GM04503 (cell line): ENCODE measurements at places on chromosomes 2 and 18.
A peak's percentile ranks its signal among the peaks of the same experiment; 100 is the strongest.

DNA sequence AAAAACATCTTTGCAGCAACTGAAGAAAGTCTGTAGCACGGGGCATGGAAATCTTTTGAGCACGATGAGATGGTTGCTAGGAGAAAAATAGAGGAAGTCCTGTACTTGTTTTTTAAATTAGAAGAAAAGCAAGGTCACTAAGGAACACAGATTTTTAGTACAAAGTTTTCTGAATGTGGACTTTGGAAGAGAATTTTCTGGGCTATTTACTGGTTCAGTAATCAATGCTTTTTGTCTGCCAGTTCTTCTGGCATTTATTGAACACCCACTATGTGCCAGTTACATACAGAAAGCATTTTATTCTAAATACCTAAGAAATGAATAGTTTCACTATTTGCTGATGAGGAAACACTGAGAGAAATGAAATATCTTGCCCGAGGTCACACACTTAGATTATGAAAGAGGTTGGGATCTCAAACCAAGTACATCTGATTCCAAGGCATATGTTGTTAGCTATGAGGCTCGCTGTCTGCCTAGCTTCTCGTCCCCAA lies 15.6 kb upstream of the MAP3K20 start:
- DNase-seq = no peak

DNA sequence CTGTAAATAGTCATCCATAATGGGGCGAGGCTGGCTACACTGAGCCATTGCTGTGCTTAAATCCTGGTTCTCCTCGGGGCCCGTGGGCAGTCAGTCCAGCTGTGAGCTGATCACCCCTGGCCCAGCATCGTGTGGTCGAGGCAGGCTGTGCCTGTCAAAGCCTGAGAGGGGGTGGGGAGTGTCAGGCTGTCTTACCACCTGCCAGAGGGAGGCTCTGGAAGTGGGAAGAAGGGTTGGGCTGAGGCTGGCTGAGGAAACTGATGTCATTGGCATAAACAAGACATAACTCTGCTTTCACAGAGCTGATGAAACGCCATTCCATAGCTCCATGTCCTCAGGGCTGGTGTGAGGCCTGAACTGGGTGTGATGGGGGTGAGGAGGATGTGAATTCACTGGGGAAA lies 49.7 kb downstream of the KLHL29 start:
- DNase-seq = no peak

DNA sequence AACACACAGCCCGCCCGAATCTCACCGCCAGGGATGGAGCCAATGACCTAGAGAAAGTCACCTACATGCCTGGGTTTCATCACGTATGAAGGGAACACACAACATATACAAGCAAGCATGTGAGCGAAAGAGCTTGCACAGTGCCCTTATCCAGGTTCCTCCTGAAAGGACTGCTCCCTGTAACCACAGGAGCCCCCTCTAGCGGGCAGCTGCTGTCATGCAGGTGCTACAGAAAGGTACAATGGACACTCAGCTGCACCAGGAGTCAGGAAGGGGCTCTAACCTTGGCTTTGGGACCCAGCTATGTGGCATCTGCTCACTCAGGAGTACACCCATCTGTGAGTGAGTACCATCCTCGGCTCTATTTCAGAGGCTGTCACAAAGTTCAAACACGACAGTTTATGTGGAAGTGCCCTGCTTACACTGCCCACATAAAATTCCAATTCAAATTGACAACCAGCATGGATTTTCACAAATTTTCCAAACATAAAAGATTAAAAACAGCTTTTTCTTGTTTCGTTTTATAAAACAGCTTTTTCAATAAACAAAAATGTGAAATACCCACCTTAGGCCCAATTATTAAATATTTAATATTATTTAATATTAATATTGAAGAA lies 3.5 kb downstream of the NDUFA10 start:
- DNase-seq = no peak

DNA sequence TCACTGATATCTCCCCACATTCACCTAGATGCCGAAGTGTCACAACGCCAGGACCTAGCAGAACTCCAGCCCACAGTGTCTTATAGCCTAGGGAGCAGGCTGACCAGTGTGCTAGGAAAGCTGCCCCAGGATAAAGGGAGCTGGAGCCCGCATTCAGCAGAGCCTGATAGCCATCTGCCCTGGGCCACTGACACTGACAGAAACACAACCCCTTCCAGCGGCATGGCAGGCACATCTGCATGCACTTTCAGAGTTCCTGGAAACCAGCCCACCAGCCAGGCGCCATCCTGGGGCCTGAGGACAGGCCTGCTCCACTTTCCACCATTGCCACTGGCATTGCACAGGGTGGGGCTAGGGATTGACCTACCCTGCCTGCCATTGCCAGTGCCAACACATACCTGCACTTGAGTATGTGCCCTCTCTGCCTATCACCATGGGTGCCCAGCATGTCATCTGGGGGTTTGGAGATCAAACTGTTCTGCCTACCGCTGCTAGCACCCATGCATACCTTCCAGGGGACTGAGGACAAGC lies 290.1 kb upstream of the KLHL14 start:
- no peak for DNase-seq

GRCh38 chr2:145792745-145793144 lies 1272.8 kb upstream of the ZEB2 start:
- DNase-seq = no peak

GRCh38 chr2:44655401-44655864 lies 286.1 kb upstream of the SIX3 start:
- no peak for DNase-seq

- no peak for DNase-seq
Measured at GRCh38 chr2:230687498-230687897, 25.1 kb upstream of the CAB39 start.

DNA sequence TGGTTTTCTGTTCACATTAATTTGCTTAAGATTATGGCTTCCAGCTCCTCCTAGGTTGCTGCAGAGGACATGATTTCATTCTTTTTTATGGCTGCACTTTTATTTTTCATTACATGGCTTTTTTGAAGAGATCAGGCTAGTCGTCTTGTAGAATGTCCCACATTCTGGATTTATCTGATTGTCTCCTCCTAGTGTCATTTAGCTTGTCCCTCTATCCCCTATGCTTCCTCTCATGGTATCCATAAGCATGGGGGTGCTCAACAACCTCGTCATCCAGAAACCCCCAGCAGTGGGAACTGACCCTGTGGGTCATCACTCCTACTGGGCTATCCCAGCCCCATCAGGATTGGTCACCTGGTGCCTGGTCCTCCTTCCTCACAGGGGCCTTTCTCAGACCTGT lies 49.6 kb downstream of the SERTAD2 start:
- DNase-seq = no peak

DNA sequence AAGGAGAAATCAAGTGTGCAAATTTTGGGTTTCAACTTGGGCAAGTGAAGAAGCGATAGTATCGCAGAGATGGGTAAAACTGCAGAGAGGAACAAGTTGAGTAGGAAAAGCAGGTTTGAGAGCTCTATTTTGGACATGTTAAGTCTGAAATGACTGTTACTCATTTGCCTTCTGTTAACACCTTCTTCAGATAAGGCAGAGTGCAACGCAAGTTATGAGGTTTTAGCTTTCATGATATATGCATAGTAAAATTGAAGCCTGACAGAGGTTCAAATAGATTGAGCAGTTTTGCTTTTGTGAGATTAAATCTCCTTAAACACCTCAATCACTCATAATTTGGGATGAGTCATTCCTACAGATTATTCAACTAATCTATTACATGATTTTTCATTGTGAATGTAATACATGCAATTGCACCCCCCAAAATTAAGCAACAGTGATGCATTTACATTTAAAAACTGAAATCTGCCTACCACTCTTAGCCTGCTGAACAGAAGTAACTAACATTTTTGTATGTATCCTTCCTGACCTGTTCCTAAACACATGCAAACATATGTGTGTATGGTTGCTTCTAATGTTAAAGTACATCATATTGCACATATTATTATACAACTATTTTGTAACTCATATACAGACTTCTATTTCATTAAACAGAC lies 575.4 kb downstream of the ARHGAP15 start:
- no peak for DNase-seq

- no peak for DNase-seq
Measured at GRCh38 chr2:223591596-223591995, 10.6 kb downstream of the SCG2 start.

- no peak for DNase-seq
Measured at GRCh38 chr2:168944065-168944464, 43.0 kb downstream of the G6PC2 start.

GRCh38 chr18:11669271-11669947 lies 19.7 kb upstream of the GNAL start:
- DNase-seq = no peak

- no peak for DNase-seq
Measured at GRCh38 chr2:27092696-27093429, 6.3 kb downstream of the KHK start.

DNA sequence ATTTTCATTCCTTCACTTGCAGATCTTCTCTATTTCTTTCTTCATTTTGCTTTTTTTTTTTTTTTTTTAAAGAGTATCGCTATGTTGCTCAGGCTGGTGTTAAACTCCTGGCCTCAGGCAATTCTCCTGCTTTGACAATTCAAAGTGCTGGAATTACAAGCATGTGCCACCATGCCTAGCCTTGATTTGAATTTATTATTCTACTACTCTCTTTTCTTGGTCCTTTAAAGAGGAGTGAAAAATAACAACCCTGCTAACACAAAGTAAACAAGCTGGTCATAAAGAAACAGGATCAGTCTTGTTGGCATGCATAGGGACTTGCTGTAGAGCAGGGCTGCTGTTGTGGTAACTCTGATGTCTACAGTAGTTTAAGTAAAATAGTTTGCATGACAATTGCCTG lies 1615.3 kb upstream of the ZEB2 start:
- DNase-seq = no peak

GRCh38 chr2:145034511-145034910 lies 514.6 kb upstream of the ZEB2 start:
- no peak for DNase-seq

- no peak for DNase-seq
Measured at GRCh38 chr2:30691948-30692828, 115.1 kb downstream of the CAPN13 start.

DNA sequence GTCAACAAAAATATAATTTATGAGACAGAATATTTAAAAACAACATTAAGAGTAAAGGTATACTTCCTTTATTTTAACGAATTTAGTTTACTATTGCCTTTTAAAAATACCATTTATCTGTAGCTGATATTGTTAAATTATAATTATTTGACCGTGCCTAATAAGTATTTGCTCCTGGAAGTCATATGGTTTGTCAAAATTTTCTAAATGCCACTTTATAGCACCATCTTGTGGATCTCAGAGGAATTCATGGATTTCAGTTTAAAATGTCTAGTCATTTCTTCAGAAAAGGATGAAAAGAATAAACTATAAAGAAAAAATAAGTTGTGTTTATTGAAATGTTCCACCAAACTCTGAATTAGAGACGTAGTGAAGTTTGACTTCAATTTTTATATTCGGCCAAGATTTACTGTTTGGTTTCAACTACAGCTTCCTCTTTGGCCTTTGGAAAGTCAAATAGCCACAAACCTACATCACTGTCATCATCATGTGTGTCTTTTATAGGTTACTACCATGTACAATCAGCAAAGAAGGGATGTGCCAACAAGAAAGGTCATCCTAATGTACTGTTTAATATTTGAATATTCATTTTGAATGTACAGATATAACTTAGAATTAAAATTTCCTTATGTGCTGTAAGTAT lies 10.3 kb upstream of the FTCDNL1 start:
- no peak for DNase-seq

DNA sequence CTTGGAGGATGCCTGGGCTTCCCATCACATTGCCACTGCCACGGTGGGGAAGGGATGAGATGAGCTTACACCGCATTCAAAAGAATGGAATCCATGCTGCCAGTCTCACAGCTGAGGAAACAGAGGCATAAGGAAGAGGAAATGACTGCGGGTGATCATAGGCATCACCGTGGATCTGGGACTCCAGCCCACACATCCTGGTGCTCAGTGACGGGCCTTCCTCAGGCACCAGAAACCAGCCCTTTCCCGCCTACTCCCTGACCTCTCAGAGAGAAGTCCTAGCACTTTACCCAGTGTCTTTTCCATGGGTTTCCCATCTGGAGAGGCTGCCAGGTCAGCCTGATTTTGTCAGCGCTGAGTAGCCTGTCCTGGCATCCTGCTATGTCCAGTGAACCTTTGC lies 5.3 kb upstream of the PLB1 start:
- no peak for DNase-seq

DNA sequence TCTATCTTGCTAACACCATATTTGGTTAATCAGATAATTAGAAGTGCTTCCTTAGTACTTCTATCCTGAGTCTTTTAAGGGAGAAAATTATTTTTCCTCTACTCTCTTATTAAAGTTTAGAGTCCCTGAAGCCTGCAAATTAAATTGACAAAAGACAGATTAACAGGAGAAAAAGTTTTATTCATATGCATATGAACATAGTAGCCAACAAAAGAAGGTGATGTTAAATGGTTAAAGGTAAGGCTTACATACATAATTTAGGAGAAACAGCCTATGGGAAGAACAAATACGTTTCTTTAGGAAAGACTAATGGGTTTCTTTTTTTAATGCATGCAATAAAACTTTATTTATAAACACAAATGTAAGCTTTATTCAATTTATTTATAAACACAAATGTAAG lies 805.0 kb downstream of the CPS1 start:
- no peak for DNase-seq

DNA sequence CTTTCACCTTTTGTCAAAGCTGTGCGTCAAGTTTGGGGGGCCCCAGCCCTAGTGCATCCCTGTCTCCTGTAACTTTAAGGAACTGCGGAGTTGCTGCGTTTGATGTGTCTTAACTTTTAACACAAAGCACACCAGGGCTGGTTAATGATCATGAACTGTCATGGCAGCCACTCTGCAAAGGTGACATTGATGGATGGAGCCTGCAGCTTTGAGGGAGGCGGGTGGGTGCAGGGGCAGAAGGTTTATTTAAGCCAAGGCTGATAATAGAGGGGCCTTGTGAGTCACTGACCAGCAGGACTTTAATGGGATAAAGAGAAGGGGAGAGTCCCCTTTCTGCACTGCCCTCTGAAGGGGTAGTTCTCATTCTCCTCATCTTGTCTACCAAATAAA lies 190.2 kb upstream of the GATA6 start:
- no peak for DNase-seq

- DNase-seq = no peak
Measured at GRCh38 chr2:234752966-234753365, 198.9 kb upstream of the SH3BP4 start.

- peak; percentile 5 for DNase-seq
Measured at GRCh38 chr2:240277073-240277806, 136.8 kb upstream of the OTOS start.

DNA sequence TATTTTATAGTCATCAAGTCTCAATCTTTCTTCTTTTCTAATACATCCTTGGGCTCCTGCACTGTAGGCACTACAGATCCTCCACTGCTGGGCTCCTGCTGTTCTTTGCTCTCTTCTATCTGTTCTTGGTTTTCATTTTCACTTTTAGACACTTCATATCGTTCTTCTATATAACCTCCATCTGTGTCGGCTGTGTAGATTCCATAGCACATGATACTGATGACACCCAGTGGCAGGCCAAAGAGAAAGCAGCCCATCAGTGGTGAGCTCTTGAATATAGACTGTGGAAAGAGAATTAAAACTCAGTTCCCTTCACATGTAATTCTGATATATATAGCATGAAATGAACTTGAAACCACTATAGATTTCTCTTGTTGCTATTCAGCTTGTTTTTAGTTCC lies 38.0 kb downstream of the TMX3 start:
- DNase-seq = no peak
